ENCODE measurements at places on chromosomes 12 and 14.

DNA sequence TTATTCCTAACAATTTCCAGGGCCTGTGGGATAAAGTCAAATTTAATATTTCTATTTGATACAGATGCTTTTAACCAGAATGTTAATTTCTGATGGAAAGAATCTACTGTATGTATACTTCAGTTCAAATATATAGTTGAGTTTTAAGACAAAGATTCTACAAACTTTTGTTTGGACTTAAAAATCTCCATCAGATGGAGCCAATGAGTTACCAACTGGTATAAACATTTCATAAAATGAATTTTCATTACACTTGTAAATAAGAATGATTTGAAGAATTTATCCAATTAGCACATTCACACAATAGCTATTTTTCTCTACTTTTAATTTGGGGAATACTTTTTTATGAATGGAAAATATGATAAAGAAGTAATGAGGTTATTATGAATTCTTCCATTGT, 425.2 kb upstream of the MIS18BP1 start:
- no peak for DNase-seq

- no peak for DNase-seq
Observed at GRCh38 chr14:100546051-100546443, 41.2 kb downstream of the BEGAIN start.

DNA sequence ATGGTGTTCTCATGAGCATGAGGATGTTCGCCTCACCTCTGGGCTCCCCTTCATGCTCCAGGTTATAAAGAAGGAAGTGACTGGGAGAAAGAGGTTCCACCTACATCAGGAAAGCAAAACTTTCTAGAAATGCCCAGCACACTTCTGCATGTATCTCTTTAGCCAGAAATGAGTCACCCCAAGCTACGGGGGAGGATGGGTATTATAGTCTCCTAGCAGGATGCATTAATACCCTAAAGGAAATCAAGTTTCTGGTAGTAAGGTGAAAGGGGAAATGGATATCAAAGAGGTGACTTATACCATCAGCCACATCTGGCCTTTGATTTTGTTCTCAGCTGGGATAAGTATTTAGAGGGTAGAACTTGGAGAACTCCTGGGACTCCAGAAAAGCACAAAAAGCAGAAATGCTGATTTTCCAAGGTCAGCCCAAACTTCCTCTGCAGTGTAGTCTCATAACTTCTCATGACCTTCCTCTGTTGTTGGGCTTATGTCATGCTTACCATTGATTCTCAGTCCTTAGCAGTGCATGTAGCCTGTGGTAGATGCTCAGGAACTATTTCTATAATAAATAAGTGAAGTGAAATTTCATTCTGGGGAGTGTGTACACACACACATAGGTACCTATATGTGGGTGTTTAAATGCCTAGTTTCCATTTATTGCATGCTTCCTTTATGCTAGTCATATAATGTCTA, 209.4 kb upstream of the CRY1 start:
- DNase-seq = no peak

DNA sequence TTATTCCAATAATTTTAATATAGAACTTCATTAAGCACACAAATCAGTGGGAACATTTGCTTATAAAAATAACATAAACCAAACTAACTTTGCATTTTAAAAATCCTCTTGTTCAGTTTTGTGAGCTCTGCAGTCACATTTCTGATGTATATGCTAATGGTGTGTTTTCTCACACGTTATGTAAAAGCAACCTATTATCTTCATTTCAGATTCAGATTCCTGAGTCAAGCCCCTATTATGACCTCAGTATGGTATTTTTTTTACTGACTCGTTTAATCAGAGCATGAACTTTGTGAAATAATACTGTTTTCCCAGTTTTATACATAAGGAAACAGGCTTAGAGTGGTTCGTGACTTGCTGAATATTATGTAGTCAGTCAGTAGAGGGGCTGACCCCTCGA, 394.0 kb downstream of the TMEM117 start:
- no peak for DNase-seq

GRCh38 chr14:64249363-64249762, 44.8 kb downstream of the ESR2 start:
- no peak for DNase-seq

DNA sequence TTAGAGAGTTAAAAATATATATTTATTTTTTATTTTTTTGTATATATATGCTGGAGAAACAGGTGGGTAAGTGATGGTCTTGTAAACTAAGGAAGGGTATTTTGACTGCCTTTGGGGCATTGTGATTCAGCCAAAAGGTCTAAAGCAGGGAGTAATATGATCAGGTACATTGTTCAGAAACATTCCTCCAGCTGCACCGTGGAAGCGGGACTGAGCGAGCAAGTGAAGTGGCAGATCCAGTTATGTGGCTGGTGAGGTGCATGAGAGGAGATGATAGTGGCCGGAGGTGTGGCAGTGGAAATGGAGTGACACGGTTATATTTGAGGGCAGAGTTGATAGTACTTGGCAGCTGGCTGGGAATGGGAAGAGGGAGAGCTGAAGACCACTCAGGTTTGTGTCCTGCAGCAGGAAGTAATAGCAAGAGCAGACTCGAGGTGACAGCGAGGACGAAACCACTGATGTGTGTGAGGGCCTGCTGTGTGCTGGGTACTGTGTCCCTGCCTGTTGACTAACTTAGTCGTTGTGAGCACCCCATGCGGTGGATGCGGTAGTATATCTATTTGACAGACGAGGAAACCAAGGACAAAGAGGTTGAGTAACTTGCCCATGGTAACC, 39.2 kb downstream of the EID3 start:
- no peak for DNase-seq

GRCh38 chr14:102088012-102088792, 1.4 kb upstream of the HSP90AA1 start:
- DNase-seq = no peak

DNA sequence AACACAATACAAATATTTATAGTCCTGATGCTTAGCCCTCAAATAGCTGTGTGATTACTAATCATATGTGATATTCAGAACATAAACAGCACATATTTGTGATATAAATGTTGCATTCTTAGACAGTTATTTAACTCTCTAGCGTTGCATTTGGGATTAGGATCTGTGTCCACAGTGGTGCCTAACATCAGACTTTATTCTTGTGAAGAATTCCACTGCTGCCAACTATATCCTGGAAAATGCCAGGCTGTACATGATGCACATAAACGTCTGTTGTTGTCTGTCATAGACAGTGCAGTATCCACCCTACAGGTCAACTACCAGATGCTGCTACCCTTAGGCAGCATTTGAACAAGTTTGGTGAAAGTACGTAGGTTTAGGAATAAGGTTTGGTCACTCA, 39.0 kb downstream of the SLC38A4 start:
- DNase-seq = no peak

GRCh38 chr14:88270776-88271175, 52.3 kb downstream of the KCNK10 start:
- DNase-seq = no peak

DNA sequence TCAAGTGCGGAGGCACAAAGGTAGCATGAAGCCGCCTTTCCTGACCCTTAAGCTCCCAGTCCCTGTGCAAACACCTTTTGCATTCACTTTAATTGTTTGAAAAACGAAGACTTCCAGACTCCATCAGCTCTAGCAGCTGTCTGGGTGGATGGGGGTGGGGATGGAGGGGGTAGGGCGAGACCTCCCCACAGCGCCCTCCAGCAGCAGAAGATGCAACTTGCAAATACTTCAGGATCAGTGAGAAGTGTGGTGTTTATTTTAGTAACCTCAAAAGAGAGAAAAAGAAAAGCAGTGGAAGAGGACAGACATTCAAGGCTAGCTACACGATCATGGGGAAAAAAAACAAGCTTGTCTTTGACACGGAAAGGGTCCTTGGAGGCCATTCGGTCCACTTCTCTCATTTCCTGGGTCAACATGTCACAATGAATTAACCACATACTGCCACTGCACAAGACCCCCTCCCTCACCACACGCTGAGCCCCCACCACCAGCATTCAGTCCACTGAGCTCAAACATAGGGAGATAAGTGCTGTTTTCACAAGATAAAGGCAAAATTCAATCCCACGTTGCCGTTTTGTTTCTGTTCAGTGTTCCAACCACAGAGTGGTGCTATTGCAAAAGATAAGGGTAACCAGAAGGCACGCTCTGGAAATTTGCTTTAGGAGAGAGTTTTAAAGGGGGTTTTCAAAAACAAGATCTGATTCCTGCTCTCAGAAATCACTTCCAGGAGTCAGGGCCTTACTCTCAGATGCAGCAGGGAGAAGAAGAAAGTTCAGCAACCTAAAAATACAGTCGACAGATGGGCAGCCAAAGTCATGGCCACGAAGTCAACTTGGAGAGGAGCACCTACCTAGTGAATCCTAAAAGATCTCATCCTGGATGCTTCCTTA, 3.3 kb upstream of the NTF3 start:
- DNase-seq = no peak

DNA sequence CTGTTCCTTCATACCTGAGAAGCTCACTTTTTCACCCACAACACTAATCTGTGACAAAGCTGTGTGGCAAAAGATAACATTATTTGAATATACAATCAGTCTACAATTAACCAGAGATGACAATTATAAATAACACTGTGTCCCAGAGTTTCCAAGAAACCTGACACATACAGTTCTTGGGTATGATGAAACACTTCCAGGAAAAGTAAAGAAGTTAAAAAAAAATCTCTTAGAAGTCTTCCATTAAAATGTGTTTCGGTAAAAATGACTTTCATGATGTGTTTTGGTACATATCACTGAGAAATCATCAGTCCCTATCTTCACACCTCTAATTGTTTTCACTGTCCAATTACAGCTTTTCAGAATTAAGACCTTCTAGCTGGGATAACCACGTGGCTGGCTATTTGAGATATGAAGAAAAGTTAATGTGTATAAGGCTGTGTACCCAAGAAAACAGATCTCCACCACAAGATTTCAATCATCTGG, 390.2 kb downstream of the SOX5 start:
- DNase-seq = no peak

- no peak for DNase-seq
Observed at GRCh38 chr12:13204428-13204827, 7.9 kb downstream of the EMP1 start.

DNA sequence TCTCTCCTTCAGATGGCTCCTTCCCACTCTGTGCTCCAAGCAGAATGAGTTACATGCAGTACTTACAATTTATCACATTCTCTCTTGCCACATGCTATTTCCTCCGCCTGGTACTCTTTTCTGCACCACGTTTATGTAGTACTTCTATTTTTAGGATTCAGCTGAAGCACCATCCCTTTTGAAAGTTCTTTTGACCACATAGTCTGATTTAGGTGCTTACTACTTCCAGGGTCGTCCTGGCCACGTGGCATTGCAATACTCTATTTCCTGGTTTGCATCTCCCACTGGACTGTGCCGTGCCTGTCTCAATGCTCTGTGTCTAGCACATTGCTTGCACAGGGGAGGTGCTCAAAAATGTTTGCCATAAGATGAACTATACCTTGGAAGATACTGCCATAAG, 16.3 kb upstream of the TBC1D30 start:
- DNase-seq = no peak

- DNase-seq = no peak
Observed at GRCh38 chr12:8709124-8709830, 11.5 kb downstream of the RIMKLB start.

- no peak for DNase-seq
Observed at GRCh38 chr12:107518868-107519267, 166.7 kb upstream of the PWP1 start.

DNA sequence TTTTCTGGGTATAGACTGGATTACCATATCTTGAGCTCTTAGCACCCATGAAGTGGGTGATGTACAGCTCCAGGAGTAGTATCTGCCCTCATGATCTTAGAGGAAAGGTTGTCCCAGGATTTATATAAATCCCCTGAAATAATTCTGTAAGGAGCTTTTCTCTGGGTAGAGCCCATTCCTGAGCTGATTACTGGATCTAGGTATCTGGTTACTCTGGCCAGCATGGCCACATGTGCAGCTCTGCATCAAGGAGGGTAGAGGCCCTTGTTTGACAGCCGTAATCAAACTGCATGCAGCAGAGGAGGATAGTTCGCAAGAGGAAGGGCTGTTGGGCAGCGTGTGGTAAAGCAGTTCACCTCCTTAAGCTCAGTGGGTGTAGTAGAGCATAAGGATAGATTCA, 8.5 kb downstream of the COX14 start:
- no peak for DNase-seq

GRCh38 chr12:8822298-8822697, at the start of gene A2ML1:
Gene A2ML1 (plus strand): TSS chr12:8822621. CDS start chr12:8822652, 31 bp downstream.
- no peak for DNase-seq
